ENCODE measurements at places on chromosomes 7 and 10.

GRCh38 chr7:144628176-144628575 lies 207.7 kb downstream of the TPK1 start:
- DNase-seq = no peak

GRCh38 chr10:3538656-3539531 lies 246.1 kb downstream of the KLF6 start:
- DNase-seq = no peak

GRCh38 chr10:33804584-33804983 lies 470.1 kb upstream of the NRP1 start:
- DNase-seq = no peak

- DNase-seq = no peak
Observed at GRCh38 chr10:72104472-72105097, 16.2 kb upstream of the SPOCK2 start.

GRCh38 chr7:71787513-71787912 lies 624.6 kb downstream of the CALN1 start:
- no peak for DNase-seq

DNA sequence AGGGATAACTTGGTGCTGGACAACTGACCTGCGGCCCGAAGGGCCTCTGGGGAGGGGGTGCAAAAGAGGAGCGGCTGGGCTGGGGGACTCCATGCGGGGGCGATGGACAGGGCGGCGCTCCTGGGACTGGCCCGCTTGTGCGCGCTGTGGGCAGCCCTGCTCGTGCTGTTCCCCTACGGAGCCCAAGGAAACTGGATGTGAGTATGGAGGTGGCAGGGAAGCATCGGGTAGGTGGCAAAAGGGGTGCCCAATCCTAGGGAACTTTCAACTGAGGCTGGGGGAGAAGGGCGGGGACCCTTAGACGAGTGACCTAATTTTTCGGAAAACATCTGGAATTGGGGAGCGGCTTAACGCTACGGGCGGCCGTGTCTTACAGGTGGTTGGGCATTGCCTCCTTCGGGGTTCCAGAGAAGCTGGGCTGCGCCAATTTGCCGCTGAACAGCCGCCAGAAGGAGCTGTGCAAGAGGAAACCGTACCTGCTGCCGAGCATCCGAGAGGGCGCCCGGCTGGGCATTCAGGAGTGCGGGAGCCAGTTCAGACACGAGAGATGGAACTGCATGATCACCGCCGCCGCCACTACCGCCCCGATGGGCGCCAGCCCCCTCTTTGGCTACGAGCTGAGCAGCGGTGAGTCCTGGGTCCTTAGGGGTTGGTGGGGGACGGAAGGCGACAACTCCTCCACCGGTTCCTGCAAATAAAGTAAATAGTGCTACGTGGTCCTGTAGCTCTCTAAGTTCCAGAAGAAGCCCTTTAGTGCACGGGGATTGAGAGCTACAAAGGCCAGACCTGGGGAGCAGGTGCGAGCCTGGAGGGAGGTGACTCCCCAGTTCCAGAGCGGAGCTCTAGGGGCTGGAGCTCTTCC lies 622 bp downstream of the WNT16 start:
- peak; percentile 70 for DNase-seq

- no peak for DNase-seq
Observed at GRCh38 chr7:107785926-107786325, 17.1 kb downstream of the SLC26A3 start.

- no peak for DNase-seq
Observed at GRCh38 chr7:38171623-38172391, 6.2 kb upstream of the STARD3NL start.

All from NCI-H1105 (cell line).